ENCODE measurements at places on chromosomes 3 and 15. TPM values are rescaled to one million over a fixed set of nuclear protein-coding genes. Genes with fewer than 3 reads are reported as not detected.

- no peak for DNase-seq
These were observed 5.3 kb downstream of the BHLHE40 start for GRCh38 chr3:4984511-4984864.

- no peak for DNase-seq
These were observed 336.1 kb upstream of the NR2F2 start for GRCh38 chr15:95994418-95994817.

Gene PLA2G4F
- total RNA-seq = 30.2 TPM

DNA sequence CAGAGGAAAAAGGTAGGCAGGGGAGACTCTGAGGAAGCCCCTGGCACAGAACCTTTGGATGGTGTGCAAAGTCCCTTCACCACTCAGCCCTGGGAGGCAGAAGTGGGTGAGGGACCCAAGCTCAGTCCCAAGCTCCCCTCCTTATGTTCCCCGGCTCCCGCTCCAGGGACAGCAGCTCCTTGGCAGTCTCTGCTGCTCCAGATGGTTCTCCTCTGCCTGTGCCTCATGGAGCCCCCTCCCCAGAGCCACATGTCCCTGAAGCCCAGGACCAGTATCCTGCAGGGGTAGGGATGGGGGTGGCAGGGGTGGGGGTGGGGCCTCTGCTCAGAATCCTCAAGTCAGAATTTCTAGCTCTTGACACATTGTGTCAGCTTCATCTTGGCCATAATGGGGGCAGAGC is 8.0 kb upstream of the CAMKV start:
- no peak for DNase-seq

Gene MORC1
- not detected for total RNA-seq

Gene SLC22A13
- total RNA-seq = 1.1 TPM

Gene MUC4
- total RNA-seq = 150 TPM

Gene ASB14
- total RNA-seq = not detected

DNA sequence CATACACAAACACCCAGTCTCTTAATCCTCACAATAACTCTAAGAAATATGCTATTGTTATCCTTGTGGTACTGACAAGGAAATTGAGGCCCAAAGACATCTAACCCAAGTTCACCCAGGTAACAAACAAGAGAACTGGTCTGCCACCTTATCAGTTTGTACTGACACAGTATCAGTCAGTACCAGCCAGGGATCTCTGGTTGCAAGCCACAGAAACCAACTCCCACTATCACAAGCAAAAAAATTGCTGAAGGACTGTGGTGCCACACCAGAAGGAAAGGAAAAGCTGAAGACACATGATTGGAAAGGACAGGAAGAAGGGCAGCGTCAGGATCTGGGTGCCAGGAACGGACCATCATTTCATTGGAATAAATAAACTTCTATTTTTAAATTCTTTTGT is 63.8 kb upstream of the GLCE start:
- DNase-seq = no peak

Gene NGLY1
- total RNA-seq = 50.3 TPM

Gene TRAK1
- 58.9 TPM for total RNA-seq

DNA sequence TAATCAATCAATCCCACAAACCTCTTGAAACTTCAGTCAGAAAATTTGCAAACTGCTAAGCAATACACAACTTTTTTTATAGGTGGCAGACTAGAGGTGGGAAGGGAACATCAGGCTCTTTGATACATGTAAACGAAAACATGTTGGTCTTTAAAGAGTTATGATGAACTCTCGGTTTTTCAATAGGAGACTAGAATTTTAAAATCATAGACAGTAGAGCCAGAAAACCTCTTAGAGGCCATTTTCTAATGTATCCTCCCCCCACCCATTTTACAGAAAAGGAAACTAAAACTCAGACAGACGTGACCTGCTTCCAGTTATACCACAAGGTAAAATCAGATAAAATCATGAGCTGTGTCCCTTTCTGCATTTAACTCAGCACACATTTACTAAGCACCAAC is 179.1 kb upstream of the LPP start:
- DNase-seq = no peak

Gene GPR62
- total RNA-seq = not detected

GRCh38 chr3:14156843-14157561 is 21.4 kb downstream of the XPC start:
- DNase-seq = no peak

Data from colonic mucosa (tissue), 4 donors.